ENCODE measurements at places on chromosomes 3 and 15.

- no peak for DNase-seq
Observed at GRCh38 chr3:152466784-152467183, 198.1 kb downstream of the MBNL1 start.

DNA sequence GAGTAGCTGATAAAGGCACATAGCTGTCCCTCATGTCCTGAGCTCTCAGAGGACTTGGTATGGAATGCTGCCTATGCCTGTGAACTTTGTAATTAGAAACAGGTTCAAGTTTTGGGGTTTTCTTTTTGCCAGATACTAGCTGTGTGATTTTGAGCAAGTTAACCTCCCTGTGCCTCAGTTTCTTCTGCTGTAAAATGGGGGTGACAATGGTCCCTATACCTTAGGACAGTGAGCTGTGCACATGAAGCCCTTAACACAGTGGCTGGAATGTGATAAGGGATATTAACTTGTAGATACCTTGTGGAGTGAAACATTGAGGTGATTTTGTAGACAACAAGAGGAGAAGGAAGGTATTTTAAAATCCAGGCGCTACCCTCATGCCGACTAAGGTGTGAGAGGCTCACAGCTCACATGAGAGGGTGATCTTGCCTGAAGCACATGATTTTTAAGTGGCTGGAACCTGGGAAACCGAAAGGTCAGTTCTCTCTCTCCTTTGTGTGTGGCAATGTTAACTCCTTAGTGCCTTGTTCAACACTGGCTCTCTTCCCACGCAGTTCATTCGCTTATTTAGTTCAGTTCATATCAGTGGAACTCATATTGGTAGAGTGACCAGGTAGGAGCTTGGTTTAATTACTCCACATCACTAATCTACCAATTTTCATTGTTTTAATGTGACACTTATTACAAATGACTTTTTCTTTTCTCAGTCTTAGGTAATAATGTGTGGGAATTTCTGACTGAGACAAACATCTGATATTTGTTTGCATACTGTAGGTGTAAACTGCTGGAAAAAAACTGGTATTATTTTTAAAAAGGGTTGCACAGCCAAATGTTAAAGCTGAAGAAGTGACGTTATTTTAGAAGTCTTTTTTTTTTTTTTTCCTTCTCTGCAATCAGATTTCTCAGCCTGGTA lies 236.2 kb downstream of the ITPR1 start:
- DNase-seq, result no peak

DNA sequence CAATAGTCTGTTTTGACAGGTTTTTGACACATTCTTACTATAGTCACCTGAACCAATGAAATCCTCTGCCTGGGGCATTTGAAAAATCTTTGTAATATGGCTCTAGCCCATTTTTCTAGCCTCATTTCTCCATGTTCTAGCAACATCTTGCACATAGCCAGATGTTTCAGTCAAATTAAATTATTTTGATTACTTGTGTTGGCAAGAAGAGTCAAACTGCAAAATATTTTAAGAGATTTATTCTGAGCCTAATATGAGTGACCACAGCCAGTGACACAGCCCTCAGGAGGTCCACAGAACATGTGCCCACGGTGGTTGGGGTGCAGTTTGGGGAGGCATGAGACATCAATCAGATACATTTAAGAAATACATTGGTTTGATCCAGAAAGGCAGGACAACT lies 6.9 kb downstream of the IFT122 start:
- DNase-seq, result no peak

GRCh38 chr15:35622641-35623340 lies 76.8 kb upstream of the DPH6 start:
- no peak for DNase-seq

- no peak for DNase-seq
Observed at GRCh38 chr3:86958534-86958933, 32.4 kb downstream of the VGLL3 start.

DNA sequence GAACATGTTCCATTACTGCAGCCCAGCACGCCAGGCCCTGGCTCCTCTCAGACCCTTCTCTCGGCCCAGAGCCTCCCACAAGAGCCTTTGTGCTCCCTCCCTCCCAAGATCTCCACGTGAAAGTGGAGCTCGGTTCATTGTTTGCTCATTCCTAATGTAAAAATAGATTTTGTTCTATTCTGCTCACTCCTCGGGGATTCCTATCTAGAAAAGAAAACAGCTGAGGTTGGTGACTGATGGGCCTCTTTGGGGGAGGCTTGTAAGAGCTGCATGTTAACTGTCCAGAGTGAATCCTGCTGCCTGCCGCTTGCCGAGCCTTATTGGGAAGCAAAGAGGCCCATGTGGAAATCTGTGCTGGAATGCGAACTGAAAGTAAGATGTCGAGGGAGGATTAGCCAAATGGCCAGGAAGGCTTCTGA lies 267.1 kb downstream of the LRTM1 start:
- DNase-seq, result no peak

Data from stimulated activated CD8-positive, alpha-beta memory T cell treated with anti-CD3 and anti-CD28 coated beads, Interleukin-4, amount 100 ng/mL, for 1 hour (primary cell).